ENCODE measurements at places on chromosomes 2 and 18.

DNA sequence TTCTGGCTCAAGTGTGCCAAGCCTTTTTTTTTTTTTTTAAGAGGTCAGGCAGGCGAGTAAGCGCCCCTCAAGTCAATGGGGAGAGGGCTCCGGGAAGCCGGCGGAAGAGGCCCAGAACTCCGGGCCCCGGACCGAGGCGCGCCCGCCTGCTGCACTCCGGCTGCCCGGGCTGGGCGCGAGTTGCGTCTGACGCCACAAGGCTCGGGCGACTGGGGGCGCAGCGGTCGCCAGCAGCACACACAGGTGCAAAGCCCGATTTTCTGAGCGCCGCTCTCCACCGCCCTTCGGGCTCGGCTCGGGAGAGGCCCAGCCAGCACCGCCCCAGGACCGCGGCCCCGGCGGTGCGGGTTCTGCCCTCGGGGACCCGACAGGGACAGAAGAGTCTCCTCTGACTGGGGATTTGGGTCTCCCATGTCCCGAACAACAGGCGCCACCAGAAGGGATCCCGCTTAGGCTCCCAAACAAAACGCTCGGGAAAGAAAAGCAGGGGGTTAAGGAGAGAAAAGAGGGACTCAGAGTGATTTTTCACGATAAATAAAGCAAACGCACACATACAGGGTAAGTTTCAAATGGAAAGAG, 787 bp downstream of the ERBB4 start:
- H3K4me3 ChIP-seq: peak overlapping the region; percentile 77
- peak; percentile 68 for DNase-seq
- H3K27me3 ChIP-seq: peaks cover 94% of the 10 kb centered on the region
- H3K27ac ChIP-seq: no peak overlapping the region

- H3K36me3 ChIP-seq: no peaks in the 10 kb centered on the region
- no peak overlapping the region for H3K4me3 ChIP-seq
- no peak for DNase-seq
- H3K4me1 ChIP-seq: no peaks in the 10 kb centered on the region
- no peak overlapping the region for H3K27ac ChIP-seq
Measured at GRCh38 chr2:17416884-17417391, 101.3 kb downstream of the RAD51AP2 start.

DNA sequence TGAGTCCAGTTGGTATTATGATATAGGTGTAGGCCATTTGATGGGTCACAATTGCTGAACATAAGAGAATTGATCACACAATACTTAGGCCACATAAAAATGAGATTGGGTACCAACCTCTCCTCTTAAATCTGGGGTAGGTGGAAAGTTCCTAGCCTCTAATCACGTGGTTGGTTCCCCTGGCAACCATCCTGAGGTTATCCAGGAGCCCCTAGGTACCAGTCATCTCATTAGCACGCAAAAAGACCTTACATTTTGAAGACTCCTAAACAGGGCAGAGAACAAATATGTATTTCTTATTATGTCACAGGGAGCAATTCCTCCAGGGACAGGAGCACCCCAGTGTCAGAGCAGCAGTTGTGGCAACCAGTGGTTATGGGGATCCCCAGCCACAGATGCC, 12.7 kb upstream of the SELENOI start:
- no peak for DNase-seq
- H3K4me3 ChIP-seq: no peak overlapping the region
- no peak overlapping the region for H3K27ac ChIP-seq
- H3K27me3 ChIP-seq: no peaks in the 10 kb centered on the region
- H3K4me1 ChIP-seq: no peaks in the 10 kb centered on the region

DNA sequence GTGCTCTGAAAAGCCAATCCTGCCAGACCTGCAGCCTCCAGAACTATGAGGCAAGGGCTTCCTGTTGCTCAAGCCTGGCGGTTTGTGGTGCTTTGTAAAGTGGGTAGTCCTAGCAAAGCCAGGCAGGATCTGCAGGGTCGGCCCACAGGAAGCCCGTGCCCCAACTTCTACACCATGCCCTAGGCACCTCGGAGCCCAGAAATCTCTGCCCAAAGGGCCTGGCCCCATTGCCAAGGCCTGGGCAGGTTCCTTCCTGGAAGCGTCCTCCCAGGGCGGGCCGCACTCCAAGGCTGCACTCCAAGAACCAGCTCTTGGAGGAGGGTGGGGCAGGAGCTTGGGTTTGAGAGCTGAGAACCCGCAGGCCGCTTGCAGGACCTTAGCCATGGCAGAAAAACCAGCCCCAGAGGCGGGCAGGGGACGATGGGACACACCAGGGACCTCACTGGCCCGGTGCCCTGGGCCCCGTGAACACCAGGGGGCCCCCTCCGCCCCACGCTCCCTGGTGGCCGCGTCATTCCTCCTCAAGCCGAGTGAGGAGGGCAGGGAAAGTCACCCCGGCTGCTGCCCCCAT, 37.2 kb upstream of the ID2 start:
- H3K27ac ChIP-seq: no peak overlapping the region
- no peak for DNase-seq
- peaks cover 28% of the 10 kb centered on the region for H3K4me1 ChIP-seq
- H3K4me3 ChIP-seq: no peak overlapping the region
- H3K36me3 ChIP-seq: no peaks in the 10 kb centered on the region
- no peaks in the 10 kb centered on the region for H3K27me3 ChIP-seq

DNA sequence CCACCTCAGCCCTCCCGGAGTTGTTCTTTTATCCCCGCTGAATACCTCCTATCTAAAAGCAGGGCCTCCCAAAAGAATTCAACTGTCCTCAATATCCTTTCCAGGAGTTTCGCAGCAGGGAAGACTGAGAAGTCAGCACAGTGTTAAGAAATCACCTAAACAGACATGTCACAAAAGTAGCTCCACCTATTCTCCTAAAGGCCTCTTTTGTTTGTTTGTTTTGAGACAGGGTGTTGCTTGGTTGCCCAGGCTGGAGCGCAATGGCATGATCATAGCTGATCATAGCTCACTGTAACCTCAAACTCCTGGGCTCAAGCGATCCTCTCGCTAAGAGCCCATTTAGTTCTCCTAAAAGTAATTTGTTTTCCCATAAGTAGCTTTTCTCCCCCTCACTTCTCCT, 53.8 kb downstream of the TEX44 start:
- no peaks in the 10 kb centered on the region for H3K36me3 ChIP-seq
- H3K4me3 ChIP-seq: no peak overlapping the region
- H3K27me3 ChIP-seq: no peaks in the 10 kb centered on the region
- peaks cover 9% of the 10 kb centered on the region for H3K4me1 ChIP-seq

GRCh38 chr2:104863468-104864279, 9.8 kb downstream of the POU3F3 start:
- peak; percentile 87 for DNase-seq
- no peak overlapping the region for H3K27ac ChIP-seq
- peaks cover 26% of the 10 kb centered on the region for H3K4me1 ChIP-seq
- H3K27me3 ChIP-seq: peaks cover 100% of the 10 kb centered on the region

DNA sequence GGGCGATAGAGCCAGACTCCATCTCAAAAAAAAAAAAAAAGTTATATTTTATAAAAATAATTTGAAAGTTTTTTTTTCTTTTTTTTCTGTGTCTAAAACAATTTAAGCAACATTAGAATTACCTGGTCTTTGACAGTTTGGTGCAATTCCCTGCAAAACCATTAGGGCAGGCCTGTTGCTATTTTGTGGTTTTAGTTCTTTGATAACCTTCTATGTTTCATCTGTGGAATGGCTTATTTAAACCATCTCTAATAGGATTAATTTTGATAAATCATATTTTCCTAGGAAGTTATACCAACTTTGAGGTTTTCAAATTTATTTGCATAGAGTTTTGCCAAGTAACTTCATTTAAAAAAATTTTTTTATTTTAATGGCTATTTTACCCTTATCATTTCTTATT, 141.2 kb upstream of the TWIST2 start:
- no peaks in the 10 kb centered on the region for H3K36me3 ChIP-seq
- H3K27me3 ChIP-seq: no peaks in the 10 kb centered on the region
- no peak for DNase-seq
- H3K27ac ChIP-seq: no peak overlapping the region
- H3K4me3 ChIP-seq: no peak overlapping the region

DNA sequence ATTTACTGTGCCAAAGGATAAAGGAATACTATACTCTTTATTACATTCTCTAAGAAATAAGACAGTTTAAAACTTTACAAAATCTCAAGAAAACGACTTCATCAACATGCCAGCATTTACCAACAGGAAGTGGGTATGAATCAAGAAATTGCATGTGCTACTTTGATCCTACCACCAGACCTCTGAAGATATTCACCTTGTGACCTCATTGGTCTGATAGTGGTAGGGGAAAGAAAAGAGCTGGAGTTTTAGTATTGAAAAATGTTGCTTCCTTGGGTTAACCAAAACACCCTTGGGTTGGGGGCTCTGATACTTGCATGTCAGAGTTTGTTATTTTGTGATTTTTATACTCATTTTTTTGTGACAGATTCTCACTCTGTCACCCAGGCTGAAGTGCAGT, 84.1 kb upstream of the LPIN2 start:
- DNase-seq: no peak
- H3K27ac ChIP-seq: no peak overlapping the region
- no peaks in the 10 kb centered on the region for H3K36me3 ChIP-seq
- H3K4me1 ChIP-seq: no peaks in the 10 kb centered on the region
- H3K4me3 ChIP-seq: no peak overlapping the region
- H3K27me3 ChIP-seq: no peaks in the 10 kb centered on the region

GRCh38 chr2:128486640-128487375, 168.1 kb upstream of the HS6ST1 start:
- no peak for DNase-seq
- H3K4me3 ChIP-seq: no peak overlapping the region
- peaks cover 11% of the 10 kb centered on the region for H3K4me1 ChIP-seq
- no peak overlapping the region for H3K27ac ChIP-seq
- no peaks in the 10 kb centered on the region for H3K27me3 ChIP-seq

DNA sequence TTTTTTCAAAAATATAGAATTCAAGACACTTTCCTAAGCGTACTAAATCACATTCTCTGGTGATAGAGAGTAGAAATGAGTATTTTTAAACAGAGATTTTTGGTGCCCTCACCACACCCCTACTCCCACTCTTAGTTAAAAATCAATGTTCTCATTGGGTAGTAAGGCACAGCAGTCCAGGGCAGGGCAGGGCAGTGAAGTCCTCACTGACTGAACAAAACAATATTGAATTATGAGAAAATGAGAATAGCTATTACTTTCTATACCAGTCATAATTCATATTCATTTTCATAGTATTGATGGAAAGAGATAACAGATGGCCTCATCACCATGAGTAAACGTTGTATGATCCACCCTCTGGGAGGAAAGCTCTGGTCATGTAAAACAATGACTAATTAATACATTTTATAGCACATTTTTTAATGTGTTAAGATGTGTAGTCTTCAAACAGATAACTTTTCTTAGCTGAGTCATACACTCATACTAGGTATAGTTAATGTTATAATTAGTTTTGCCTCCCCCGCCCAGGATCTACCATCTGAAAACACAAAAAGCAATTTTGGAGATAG, 686.1 kb downstream of the KCNJ3 start:
- no peak overlapping the region for H3K27ac ChIP-seq
- H3K36me3 ChIP-seq: no peaks in the 10 kb centered on the region
- H3K4me3 ChIP-seq: no peak overlapping the region
- no peak for DNase-seq

DNA sequence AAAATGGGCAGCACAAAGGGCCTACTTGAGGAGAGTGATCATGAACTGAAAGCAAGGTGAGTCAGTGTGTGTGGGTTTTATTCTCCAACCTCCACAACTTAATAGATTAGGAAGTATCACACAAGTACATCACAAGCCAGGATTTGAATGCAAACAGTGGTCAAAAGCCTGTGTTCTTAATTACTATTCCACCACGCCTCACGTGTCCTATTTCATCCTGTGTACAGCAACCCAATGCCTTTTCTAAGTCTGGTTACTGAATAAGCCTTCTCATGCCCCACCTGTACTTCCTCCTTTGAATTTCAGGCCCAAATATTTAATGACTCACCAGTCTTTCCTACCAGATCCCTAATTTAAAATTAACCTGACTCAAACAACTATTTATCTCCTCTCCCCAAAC, 755.7 kb upstream of the SLC8A1 start:
- H3K27me3 ChIP-seq: no peaks in the 10 kb centered on the region
- no peak overlapping the region for H3K4me3 ChIP-seq
- H3K27ac ChIP-seq: no peak overlapping the region
- DNase-seq: no peak
- no peaks in the 10 kb centered on the region for H3K4me1 ChIP-seq
- no peaks in the 10 kb centered on the region for H3K36me3 ChIP-seq

GRCh38 chr2:110157153-110157793, 41.7 kb upstream of the MALL start:
- peak; percentile 32 for DNase-seq
- no peak overlapping the region for H3K4me3 ChIP-seq
- H3K27ac ChIP-seq: no peak overlapping the region
- H3K36me3 ChIP-seq: no peaks in the 10 kb centered on the region
- H3K4me1 ChIP-seq: no peaks in the 10 kb centered on the region

DNA sequence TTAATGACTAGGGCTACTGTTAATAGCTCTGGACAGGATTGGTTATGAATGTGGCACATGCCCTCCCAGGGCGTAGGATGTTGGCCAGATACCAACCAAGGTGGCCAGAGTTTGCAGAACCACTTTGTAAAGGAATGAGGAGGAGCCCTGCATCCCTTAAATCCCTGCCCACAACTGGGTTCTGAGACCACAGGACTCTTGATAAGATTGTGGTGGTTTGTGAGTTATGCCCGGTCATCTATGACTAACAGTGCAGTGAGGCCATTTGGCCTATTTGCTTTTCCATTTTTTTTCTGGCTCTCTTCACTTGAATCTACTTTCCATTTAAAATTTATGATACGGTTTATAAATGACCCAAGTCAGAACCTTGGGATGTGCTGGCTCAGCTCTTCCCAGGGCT, 294.5 kb downstream of the PRKCE start:
- no peak overlapping the region for H3K4me3 ChIP-seq
- H3K36me3 ChIP-seq: no peaks in the 10 kb centered on the region
- H3K27ac ChIP-seq: no peak overlapping the region
- no peak for DNase-seq

DNA sequence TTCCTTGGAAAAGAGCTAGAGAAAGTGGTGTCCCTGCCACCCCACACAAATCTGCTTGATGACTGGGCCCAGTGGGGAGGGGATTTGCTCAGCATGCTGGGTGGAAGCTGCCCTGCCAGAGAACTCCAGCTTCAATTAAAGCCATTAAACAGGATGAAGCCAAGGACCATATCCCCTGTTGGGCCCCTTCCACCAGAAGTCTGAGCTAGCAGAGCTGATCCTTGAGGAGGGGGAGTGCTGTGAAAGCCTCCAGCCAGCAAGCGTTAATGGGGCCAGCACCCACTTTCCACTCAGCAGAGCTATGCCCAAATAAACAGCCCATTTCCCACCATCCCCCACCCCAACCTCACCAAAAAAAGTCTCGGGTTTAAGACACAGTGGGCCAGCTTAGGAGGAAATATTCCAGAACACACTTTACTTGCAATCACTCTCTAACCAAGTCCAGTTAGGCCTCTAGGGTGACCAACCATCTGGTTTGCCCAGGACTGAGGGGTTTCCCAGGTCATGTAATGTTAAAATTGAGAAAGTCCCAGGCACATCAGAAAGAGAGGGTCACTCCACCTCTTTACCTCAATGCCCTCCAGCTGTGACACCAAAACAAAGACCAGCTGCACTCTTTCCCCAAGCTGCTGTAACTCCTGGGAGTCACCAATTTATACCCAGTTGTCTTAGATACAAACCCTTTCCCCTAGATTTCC, 132.3 kb downstream of the FOXI3 start:
- H3K4me3 ChIP-seq: no peak overlapping the region
- no peak overlapping the region for H3K27ac ChIP-seq
- H3K36me3 ChIP-seq: no peaks in the 10 kb centered on the region
- H3K27me3 ChIP-seq: no peaks in the 10 kb centered on the region
- no peak for DNase-seq
- peaks cover 27% of the 10 kb centered on the region for H3K4me1 ChIP-seq

- no peak overlapping the region for H3K27ac ChIP-seq
- no peak for DNase-seq
- H3K4me1 ChIP-seq: peaks cover 6% of the 10 kb centered on the region
- peak overlapping the region; percentile 55 for H3K4me3 ChIP-seq
- H3K27me3 ChIP-seq: peaks cover 83% of the 10 kb centered on the region
- H3K36me3 ChIP-seq: no peaks in the 10 kb centered on the region
Measured at GRCh38 chr2:238162846-238163441, 4.2 kb downstream of the ERFE start.

All from neural progenitor cell (in vitro differentiated cells).